ENCODE measurements at places on chromosomes 7 and 10. TPM values are rescaled to one million over a fixed set of nuclear protein-coding genes. Genes with fewer than 3 reads are reported as not detected.

- no peak overlapping the region for H3K4me3 ChIP-seq
- DNase-seq = peak; percentile 90
- H3K4me1 ChIP-seq = peaks cover 20% of the 10 kb centered on the region
Measured at GRCh38 chr10:62779487-62780248, 24.9 kb upstream of the ADO start.

Gene MRLN
- polyA plus RNA-seq = not detected

- H3K27ac ChIP-seq = no peak overlapping the region
- H3K4me1 ChIP-seq = peaks cover 13% of the 10 kb centered on the region
- no peak for DNase-seq
- no peaks in the 10 kb centered on the region for H3K27me3 ChIP-seq
Measured at GRCh38 chr10:43160921-43161255, 22.6 kb downstream of the CSGALNACT2 start.

DNA sequence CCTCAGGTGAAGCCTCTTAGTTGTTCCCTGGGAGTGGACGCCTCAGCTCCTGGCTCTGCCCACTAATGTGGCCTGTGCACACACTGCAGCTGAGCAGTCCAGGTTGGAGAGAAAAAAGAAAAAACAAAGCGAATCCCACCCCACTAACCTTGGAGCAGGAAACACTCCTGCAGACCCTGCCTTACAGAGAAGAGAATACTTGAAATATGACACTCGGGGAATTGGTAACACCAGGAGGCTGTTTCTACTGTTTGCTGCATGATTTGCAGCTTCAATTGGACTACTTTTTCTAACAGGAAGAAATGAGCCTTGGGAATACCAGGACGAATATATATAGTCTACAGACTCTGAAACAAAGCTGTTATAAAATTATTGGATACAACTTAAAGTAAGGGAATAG is 22.2 kb downstream of the CDHR3 start:
- H3K36me3 ChIP-seq = no peaks in the 10 kb centered on the region
- H3K27me3 ChIP-seq = no peaks in the 10 kb centered on the region
- H3K4me3 ChIP-seq = no peak overlapping the region
- H3K4me1 ChIP-seq = no peaks in the 10 kb centered on the region

Gene GBX1
- not detected for polyA plus RNA-seq

Gene ICA1
- 7.4 TPM for polyA plus RNA-seq

DNA sequence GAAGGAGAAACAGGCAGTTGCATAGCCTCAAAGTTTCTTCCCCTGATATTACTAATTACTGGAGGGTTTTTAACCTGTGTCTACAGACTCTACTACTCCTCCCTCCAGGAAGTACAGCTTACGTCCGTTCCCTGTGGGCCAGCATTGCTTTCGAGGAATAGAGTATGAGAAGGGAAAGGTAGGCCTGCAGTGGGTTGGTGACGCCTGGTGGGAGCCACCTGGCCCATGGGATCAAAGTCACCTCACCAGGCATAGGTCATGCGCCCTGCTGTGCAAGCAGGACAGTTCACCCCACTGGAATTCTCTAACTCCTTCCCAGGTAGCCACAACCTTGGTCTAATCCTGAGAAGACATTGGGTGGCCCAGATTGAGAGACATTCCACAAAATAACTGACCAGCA is 29.8 kb downstream of the LMTK2 start:
- no peak overlapping the region for H3K4me3 ChIP-seq
- H3K27ac ChIP-seq = no peak overlapping the region
- H3K36me3 ChIP-seq = peaks cover 13% of the 10 kb centered on the region

DNA sequence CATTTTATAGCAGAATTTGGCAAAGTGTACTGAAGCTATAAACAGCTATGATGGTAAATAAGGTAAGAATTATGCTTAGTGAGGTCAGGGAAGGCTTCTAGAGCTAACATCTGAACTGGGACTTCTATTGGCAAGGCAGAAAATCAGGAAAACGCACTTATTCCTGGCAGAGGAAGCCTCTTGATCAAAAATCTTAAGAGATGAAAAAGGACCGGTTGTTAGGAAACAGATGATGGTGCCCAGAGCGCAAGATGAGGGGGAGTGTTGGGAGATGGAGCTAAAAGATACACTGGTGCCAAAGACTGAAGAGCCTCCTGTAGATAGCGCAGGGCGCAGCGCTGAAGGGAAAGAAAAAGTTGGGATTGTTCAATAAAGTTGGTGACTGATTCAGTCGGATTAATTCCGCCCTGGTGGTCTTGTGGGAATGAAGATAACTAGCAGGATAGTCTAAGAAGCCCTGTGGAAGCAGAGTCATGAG is 550 bp upstream of the CALU start:
- H3K4me3 ChIP-seq = peak overlapping the region; percentile 72
- no peaks in the 10 kb centered on the region for H3K36me3 ChIP-seq
- H3K27ac ChIP-seq = peak overlapping the region; percentile 91
- no peaks in the 10 kb centered on the region for H3K27me3 ChIP-seq

DNA sequence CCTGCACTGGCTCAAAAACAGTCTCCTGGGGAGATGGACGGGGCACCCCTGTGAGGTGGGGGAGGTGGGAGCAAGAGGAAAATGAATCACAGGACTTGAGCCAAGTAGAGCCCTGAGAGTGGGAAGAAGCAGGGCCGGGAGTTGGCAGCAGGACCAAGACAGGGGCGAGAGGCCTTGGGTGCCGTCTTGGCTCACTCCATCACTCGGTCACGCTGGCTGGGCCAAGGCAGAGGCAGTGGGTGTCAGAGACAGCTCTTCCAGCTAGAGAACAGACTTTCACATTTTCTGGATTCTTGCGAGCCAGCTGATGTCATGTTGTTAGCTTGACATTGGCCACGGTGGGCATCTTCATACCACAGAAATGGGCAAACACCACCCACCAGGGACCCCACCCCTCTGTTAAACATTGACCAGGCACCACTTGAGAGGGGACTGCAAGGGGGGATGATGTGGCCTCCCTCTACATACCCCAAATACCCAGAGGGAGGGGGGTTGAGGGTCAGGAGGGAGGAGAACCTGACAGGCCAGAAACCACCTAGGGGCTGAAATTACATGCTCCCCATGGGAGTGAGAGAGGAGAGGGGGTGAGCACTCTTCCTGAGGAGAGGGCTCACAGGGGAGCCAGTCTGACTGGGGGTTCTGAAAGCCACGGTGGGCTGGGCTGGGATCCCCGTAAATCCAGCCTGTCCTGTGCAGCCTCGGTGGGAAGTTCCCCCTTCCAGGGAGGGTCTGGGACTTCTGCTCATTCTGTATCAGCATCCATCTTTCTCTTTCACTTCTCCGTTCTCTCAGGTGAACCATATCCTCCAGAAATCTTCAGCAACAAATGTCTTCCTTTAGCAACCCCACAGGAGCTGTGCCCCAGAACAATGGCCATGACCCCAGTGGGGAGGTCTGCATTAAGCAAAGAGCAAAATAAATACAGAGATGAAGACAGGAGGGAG is 19.6 kb downstream of the CAMK2B start:
- no peak overlapping the region for H3K4me3 ChIP-seq
- peaks cover 4% of the 10 kb centered on the region for H3K4me1 ChIP-seq
- peaks cover 7% of the 10 kb centered on the region for H3K27me3 ChIP-seq
- DNase-seq = no peak
- H3K36me3 ChIP-seq = no peaks in the 10 kb centered on the region
- no peak overlapping the region for H3K27ac ChIP-seq

Gene ANKRD61
- polyA plus RNA-seq = 0.40 TPM

- no peak for DNase-seq
- no peak overlapping the region for H3K27ac ChIP-seq
- H3K4me1 ChIP-seq = no peaks in the 10 kb centered on the region
- no peak overlapping the region for H3K4me3 ChIP-seq
Measured at GRCh38 chr10:83585686-83586085, 553.6 kb upstream of the GHITM start.

Gene CUZD1
- 0.89 TPM for polyA plus RNA-seq

Gene SNX10
- polyA plus RNA-seq = 26.4 TPM

- peaks cover 55% of the 10 kb centered on the region for H3K4me1 ChIP-seq
- H3K27ac ChIP-seq = no peak overlapping the region
- DNase-seq = peak; percentile 59
- peak overlapping the region; percentile 34 for H3K4me3 ChIP-seq
- H3K27me3 ChIP-seq = no peaks in the 10 kb centered on the region
- H3K36me3 ChIP-seq = no peaks in the 10 kb centered on the region
Measured at GRCh38 chr10:101839416-101840063, 4.1 kb downstream of the KCNIP2 start.

- no peaks in the 10 kb centered on the region for H3K27me3 ChIP-seq
- no peak overlapping the region for H3K4me3 ChIP-seq
- H3K36me3 ChIP-seq = no peaks in the 10 kb centered on the region
- H3K4me1 ChIP-seq = no peaks in the 10 kb centered on the region
Measured at GRCh38 chr10:8312079-8312478, 257.6 kb downstream of the GATA3 start.

GRCh38 chr10:6052247-6053221 is 9.6 kb downstream of the IL2RA start:
- H3K4me1 ChIP-seq = peaks cover 86% of the 10 kb centered on the region
- peak overlapping the region; percentile 22 for H3K4me3 ChIP-seq
- DNase-seq = peak; percentile 75
- H3K27ac ChIP-seq = peak overlapping the region; percentile 77
- no peaks in the 10 kb centered on the region for H3K27me3 ChIP-seq

DNA sequence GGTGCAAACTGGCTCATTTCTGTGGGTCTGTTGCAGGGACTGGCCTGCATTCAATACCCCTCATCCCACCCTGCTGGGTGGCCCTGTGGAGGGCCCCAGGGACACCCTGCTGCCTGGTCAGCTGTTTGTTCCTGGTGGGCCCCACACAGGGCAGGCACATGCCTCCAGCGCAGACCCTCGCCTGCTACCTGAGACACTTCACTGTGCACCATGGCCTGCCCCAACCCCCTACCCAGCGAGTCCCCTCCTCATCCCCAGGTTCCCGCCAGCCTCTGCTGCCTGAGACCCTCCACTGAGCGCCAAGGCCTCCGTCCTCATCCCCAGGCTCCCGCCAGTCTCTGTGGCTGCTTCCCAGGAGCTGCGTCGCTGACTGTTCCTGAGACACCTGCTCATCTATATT is 16.8 kb downstream of the GPR146 start:
- H3K4me3 ChIP-seq = no peak overlapping the region
- no peak overlapping the region for H3K27ac ChIP-seq
- DNase-seq = no peak
- H3K27me3 ChIP-seq = no peaks in the 10 kb centered on the region

DNA sequence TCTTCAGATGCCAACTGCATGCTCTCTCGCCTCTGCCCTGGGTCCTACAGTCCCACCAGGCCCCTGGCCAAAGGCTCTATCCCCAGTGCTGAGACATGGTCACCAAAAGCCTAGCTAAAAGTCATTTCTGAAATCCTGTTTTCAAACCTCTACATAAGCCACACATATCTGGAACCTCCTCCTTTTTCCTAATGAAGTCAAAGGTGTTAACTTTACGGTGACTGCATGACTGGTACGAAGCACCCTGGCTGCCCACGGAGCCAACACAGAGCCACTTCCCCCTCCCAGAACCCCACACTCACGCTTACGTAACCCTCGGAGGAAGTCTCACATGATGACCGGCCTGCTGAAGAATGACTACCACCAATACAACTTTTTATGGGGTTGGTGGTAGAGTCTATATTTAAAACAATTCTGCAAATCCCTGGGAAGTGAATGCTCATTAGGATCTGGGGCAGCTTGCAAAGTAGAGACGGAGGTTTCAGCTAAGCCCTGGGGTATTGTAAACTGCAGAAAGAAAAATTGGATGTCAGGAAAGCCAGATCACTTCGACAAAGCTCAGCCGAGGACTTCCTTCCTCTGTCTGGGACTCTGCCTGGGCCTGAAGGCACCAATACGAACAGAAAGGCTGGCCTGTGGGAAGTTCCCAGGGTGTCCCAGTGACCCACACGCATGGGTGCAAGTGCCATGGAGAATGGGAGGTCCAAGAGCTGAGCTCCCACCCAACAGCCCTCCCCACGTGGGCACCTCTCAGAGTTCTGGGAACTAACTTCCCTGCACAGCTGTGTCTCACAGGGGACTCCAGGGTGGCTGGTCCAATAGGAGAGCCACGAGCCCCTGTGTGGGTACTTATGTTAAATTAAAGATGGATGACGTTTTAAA is 50.7 kb downstream of the PDGFA start:
- H3K4me1 ChIP-seq = no peaks in the 10 kb centered on the region
- no peak overlapping the region for H3K27ac ChIP-seq
- H3K27me3 ChIP-seq = no peaks in the 10 kb centered on the region
- no peak overlapping the region for H3K4me3 ChIP-seq
- DNase-seq = no peak

DNA sequence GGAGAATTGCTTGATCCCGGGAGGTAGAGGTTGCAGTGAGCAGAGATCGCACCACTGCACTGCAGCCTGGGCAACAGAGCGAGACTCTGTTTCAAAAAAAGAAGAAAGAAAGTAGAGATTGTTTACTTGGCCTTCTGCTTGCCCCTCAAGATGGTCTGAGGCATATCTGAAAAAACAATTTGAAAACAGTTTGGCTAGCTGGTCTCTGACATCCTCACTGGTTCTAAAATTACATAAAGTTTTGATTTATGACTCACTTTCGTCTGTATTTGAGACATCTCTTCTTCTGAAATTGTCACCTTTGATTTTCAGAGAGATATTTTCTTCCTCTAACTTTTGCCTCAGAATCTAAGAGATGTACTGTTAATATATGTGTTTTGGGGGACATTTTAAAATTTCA is 49.6 kb upstream of the HELLS start:
- DNase-seq = no peak
- H3K27ac ChIP-seq = no peak overlapping the region
- no peaks in the 10 kb centered on the region for H3K4me1 ChIP-seq

Gene PRPS1L1
- not detected for polyA plus RNA-seq

Gene PRXL2A
- 3.8 TPM for polyA plus RNA-seq

DNA sequence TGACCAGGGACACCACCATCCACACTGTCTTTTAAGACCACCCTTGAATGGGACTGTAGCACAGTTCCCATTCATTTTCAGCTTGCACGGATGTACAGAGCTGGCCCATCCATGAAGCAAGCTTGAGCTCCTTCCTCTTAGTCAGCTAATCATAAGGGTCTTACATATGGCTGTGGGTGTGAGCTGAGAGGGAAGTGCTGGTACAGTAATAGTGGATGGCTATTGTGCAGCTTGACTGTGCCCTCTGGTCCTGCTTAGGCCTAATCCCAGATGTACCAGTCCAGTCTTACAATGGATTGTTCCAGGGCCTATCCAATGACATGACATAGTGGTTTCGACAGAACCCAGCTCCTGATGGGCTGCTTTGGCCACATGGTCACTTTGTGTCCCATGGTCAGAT is 96.9 kb upstream of the ZNF438 start:
- peaks cover 5% of the 10 kb centered on the region for H3K4me1 ChIP-seq
- H3K27ac ChIP-seq = no peak overlapping the region
- H3K36me3 ChIP-seq = no peaks in the 10 kb centered on the region

DNA sequence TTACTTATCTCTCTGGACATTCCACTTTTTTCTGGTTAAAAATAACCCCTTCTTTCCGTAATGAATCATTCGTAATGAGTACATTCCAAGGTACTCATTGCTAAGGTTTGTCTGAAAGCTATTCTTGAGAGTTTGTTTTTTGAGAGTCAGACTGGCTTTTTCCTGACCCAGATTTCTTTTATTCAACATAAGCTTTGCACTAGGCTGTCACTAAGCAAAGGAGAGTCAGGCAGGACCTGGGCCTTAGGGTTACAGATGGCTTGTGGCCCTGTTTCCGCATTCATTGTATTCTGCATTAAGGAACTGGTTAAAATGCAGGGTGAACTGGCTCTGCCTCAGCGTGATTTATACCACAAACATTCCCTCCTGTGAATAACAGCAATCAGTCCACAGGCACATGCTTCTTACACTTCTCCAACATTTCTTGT is 84.1 kb downstream of the POM121L12 start:
- H3K4me1 ChIP-seq = no peaks in the 10 kb centered on the region
- H3K27me3 ChIP-seq = no peaks in the 10 kb centered on the region
- H3K4me3 ChIP-seq = no peak overlapping the region
- no peak for DNase-seq
- no peaks in the 10 kb centered on the region for H3K36me3 ChIP-seq
- no peak overlapping the region for H3K27ac ChIP-seq
